ENCODE measurements at places on chromosomes 5 and 9.

DNA sequence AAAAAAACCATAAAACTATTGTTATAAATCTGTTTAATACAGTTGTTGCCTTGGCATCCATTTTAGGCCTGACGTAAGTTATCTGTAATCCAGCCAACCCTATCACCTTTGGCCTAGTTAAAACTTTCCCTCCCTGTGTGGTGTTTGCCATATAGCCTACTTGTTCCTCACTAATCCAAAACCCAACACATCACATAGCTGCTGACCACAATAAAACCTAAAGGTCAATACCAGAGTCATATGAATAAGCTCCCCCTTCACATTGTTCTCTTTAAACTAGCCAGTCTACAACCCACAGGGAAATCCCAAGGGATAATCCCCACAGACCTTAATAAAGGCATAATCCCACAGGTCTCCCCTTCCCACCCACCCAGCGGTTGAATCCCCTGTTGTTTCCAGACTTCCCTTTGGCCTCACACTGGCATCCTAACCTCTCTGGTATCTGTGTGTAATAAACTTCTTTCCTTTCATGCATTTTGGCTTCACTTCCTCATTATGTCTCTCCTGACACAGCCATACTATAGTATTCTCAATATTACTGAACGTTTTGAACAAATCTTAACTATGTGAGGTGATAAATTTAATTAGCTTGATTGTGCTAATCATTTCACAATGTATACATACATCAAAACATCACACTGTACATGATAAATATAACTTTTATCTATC lies 50.8 kb downstream of the DTWD2 start:
- DNase-seq: no peak

- no peak for DNase-seq
These were observed 27.0 kb upstream of the PRRC2B start for GRCh38 chr9:131366761-131367401.

GRCh38 chr5:170057311-170057710 lies 48.4 kb upstream of the FOXI1 start:
- DNase-seq: no peak

- DNase-seq: no peak
These were observed 133.7 kb downstream of the GPBP1 start for GRCh38 chr5:57307516-57307915.

DNA sequence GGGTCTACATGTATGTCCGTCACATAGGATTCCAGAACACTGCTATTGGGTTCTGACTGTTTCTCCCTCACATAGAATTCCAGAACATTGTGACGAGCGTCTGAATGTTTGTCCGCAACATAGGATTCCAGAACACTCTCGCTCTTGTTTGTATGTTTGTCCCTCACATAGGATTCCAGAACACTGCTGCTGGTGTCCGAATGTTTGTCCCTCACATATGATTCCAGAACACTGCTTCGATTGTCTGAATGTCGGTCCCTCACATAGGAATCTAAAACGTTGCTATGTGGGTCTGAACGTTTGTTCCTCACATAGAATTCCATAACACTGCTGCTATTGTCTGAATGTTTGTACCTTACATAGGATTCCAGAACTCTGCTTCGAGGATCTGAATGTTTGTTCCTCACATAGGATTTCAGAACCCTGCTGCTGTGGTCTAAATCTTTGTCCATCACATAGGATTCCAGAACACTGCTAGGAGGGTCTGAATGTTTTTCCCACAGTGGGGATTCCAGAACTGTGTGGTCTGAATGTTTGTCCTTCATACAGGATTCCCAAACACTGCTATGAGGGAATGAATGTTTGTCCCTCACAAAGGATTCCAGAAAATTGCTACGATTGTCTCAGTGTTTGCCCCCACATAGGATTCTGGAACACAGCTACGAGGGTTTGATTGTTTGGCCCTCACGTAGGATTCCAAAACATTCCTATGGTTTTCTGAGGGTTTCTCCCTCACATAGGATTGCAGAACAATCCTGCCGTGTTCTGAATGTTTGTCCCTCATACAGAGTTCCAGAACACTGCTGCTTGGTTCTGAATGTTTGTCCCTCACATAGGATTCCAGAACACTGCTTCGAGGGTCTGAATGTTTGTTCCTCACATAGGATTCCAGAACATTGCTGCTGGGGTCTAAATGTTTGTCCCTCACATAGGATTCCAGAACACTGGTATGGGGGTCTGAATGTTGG lies 220.5 kb downstream of the FOXD4L6 start:
- no peak for DNase-seq

Data from NCI-H1930 (cell line).